ENCODE measurements at places on chromosomes 7 and 10. TPM values are rescaled to one million over a fixed set of nuclear protein-coding genes. Genes with fewer than 3 reads are reported as not detected.

- no peaks in the 10 kb centered on the region for H3K4me1 ChIP-seq
- no peak overlapping the region for H3K27ac ChIP-seq
- H3K27me3 ChIP-seq: no peaks in the 10 kb centered on the region
- no peaks in the 10 kb centered on the region for H3K36me3 ChIP-seq
Measured at GRCh38 chr10:14450041-14450491, 119.3 kb upstream of the FRMD4A start.

DNA sequence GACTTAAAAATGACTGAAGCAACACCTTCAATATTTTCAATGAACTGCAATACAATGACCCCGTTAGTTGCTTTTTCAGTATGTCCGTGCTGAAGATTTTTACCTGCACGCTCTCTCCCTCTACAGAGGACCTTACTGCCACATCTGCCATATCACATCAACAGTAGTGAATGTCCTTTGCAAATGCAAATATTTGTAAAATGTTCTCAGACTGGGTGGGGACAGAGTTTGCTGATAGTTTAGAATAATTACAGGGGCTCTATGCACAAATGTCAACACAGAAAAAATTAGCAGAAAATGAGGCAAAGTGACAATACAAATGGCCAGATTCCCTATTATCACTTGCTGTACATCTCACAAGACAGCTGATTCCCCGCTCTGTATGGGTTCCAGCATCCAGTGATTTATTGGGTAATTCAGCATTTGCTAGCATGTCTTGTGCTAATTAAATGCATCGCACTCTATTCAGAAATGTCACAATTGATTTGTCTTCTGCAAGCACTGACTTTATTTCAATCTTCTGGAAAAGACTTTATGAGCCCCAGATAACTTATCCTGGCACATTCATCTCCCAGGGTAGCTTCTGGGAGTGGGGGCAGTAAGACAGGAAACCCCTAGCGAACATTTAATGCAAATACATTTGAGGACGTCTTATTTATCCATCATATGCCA is 69.1 kb upstream of the PTER start:
- H3K4me3 ChIP-seq: no peak overlapping the region
- no peaks in the 10 kb centered on the region for H3K36me3 ChIP-seq
- no peak for DNase-seq
- no peaks in the 10 kb centered on the region for H3K4me1 ChIP-seq
- no peak overlapping the region for H3K27ac ChIP-seq

The AASS gene
- 46.9 TPM for total RNA-seq

The MMD2 gene
- not detected for total RNA-seq

The SIRT1 gene
- 9.5 TPM for total RNA-seq

DNA sequence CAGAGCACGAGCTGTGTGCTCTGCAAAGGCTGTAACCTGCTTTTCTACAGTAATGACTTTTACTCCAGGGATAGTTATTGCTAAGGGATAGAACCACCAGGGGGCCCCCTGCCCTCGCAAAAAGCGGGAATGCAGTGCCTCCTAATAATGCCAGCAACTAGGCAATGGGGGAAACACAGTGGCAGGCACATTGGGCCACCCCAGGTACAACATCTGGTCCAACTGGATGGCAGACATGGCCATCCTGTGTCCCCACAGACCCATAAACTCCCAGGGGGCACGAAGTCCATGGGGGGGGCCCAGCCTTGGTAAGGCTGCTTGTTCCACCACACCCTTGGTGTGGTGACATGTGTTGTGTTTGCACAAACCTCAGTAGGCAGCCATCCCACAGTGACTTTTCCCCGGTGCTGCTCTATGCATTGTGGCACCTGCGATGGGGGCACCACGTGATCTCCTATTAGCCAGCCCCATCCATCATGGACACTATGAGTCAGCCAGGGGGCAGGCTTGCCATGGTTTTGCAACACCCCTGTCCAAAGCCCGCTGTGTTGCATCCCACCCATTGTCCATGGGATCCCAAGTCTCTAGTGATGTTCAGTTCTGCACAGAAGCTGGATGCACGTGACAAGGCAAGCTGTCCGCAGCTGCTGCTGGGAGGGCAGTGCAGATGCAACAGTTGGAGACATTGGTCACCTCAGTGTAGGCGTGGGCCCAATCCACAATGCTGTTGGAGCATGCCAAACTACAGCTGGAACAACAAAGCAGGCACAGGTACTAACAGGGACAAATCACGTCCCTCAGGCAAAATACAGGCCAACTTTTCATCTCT is 84.0 kb downstream of the ANLN start:
- no peak overlapping the region for H3K4me3 ChIP-seq
- peak overlapping the region; percentile 71 for H3K27ac ChIP-seq
- no peaks in the 10 kb centered on the region for H3K36me3 ChIP-seq
- H3K4me1 ChIP-seq: peaks cover 20% of the 10 kb centered on the region

GRCh38 chr7:80902716-80903308 is 16.0 kb downstream of the SEMA3C start:
- no peaks in the 10 kb centered on the region for H3K4me1 ChIP-seq

- no peaks in the 10 kb centered on the region for H3K27me3 ChIP-seq
- H3K36me3 ChIP-seq: no peaks in the 10 kb centered on the region
- peaks cover 16% of the 10 kb centered on the region for H3K4me1 ChIP-seq
- H3K27ac ChIP-seq: peak overlapping the region; percentile 34
- no peak overlapping the region for H3K4me3 ChIP-seq
- no peak for DNase-seq
Measured at GRCh38 chr10:70331486-70332268, 47.9 kb upstream of the NPFFR1 start.

Data from right lobe of liver (tissue), 6 donors.